ENCODE measurements at places on chromosomes 5 and 9. TPM values are rescaled to one million over a fixed set of nuclear protein-coding genes. Genes with fewer than 3 reads are reported as not detected.

Gene PDLIM7
- 96.6 TPM for total RNA-seq

Gene CDKN2A
- total RNA-seq, result 36.4 TPM

Gene C9
- not detected for total RNA-seq

Gene FAM78A
- not detected for total RNA-seq

Gene GRIA1
- not detected for total RNA-seq

Gene MAML1
- 11.0 TPM for total RNA-seq

Measured in placental epithelial cell (primary cell).